Vagina (tissue), 2 donors: ENCODE measurements at places on chromosomes 12 and 14.

DNA sequence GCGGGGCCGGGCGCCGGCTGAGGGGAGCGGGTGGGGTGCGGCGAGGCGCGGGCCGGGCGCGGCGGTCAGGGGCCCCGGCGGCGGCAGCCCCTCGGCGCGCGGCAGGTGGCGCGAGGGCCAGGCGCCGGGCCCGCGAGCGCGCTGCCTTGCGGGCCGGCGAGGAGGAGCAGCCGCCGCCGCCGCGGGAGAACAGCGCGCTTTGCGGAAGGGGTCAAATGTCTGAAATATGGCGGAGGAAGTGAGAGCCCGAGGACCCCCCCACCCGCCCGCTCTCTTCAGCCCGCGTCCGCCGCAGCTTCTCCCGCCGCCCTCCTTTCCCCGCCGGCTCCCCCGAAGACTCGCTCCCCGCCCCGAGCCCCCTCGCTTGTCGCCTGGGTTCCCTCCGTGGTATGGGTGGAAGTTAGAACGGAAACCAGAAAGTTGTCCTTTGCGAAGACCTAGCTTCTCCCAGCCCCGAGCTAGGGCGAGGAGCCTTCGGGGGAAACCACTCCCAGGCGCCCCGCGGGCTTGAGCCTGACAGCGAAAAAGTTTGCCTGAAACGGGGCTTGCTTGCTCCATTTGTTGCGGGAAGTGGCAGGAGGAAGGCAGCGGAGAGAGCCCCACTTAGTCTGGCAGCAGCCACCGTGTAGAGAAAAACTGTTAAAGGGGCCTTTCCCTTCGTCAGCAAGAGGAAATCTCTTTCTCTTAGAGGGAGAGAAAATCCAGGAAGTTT lies 551 bp downstream of the RAP1B start:
- H3K27ac ChIP-seq: peak overlapping the region; percentile 99
- peak overlapping the region; percentile 86 for H3K4me3 ChIP-seq
- no peaks in the 10 kb centered on the region for H3K36me3 ChIP-seq
- DNase-seq: no peak
- H3K27me3 ChIP-seq: no peaks in the 10 kb centered on the region

DNA sequence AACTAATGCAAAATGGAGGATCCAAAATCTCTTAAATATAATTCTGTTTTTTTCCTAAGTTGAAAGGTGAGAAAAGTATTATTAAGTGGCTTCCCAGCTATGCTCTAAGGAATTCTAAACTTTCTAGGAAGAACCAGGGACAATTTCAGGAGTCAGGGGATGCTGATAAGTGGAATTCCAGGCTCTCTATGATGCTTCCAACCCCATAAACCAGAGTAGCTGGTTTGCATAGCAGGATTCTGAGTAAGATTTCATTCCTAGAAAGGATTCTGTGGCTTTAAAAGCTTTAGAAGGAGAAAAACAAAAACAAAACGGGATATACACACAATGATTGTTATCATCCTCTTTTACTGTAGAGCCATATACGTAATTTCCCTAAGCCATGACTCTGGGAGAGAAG lies 93.9 kb downstream of the SLC16A7 start:
- no peaks in the 10 kb centered on the region for H3K4me1 ChIP-seq
- DNase-seq: no peak
- H3K27me3 ChIP-seq: no peaks in the 10 kb centered on the region
- H3K4me3 ChIP-seq: no peak overlapping the region

- H3K4me1 ChIP-seq: no peaks in the 10 kb centered on the region
- no peaks in the 10 kb centered on the region for H3K27me3 ChIP-seq
- H3K36me3 ChIP-seq: peaks cover 76% of the 10 kb centered on the region
- DNase-seq: no peak
Observed at GRCh38 chr12:132067182-132067581, 76.9 kb downstream of the DDX51 start.

DNA sequence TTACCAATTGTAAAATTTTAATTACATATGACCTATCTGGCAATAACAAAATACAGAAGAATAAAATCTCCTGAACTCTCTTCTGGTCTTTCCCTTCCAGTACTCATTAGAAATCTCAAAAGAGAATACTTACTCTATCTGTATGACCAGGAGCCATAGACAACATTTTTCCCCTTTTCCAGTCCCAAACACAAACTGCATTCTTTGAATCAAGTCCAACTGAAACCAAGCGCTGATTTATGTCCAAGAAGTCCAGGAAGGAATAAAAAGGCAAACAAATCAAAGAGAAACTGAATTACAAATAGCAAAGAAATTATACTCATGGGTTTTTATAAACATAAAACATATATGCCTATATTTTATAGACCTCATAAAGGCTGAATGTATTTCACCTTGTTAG lies 46.7 kb downstream of the EML5 start:
- H3K27me3 ChIP-seq: no peaks in the 10 kb centered on the region

- H3K4me3 ChIP-seq: no peak overlapping the region
- H3K27me3 ChIP-seq: no peaks in the 10 kb centered on the region
- H3K4me1 ChIP-seq: no peaks in the 10 kb centered on the region
- DNase-seq: no peak
Observed at GRCh38 chr12:87995581-87996178, 33.5 kb downstream of the C12orf50 start.

DNA sequence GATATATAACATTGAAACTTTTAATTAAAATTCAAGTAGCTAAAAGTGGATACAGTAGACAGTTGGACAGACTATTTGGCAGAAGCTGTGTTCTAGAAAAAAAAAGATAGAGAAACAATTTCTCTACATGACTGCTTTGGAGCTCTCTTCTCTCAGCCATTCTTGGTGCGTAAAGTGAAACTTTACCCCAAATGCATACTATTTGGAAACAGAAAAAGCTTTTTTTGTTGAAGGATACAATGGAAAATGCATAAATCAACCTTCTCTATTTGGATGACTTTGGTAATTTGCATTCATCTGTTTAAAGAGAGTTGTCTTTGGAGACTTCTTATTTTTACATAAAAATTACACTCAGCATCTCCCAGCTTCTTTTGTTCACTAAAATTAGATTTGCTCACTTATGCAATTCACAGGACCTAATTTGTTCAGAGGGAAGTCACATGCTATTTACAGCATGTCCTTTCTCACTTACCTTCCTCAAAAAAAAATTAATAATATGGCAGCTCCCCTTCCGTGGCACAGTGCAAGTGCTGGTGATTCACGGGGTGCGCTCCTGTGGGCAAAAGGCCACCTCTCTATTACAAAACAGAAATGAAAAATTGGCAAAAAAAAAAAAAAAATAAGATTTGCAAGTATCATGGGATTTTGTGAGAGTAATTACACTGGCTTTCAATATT lies 498.9 kb downstream of the RERGL start:
- no peak for DNase-seq
- no peaks in the 10 kb centered on the region for H3K27me3 ChIP-seq
- no peaks in the 10 kb centered on the region for H3K36me3 ChIP-seq

GRCh38 chr12:82765971-82766705 lies 79.4 kb downstream of the TMTC2 start:
- no peaks in the 10 kb centered on the region for H3K27me3 ChIP-seq
- no peak overlapping the region for H3K4me3 ChIP-seq
- H3K4me1 ChIP-seq: no peaks in the 10 kb centered on the region
- DNase-seq: no peak

DNA sequence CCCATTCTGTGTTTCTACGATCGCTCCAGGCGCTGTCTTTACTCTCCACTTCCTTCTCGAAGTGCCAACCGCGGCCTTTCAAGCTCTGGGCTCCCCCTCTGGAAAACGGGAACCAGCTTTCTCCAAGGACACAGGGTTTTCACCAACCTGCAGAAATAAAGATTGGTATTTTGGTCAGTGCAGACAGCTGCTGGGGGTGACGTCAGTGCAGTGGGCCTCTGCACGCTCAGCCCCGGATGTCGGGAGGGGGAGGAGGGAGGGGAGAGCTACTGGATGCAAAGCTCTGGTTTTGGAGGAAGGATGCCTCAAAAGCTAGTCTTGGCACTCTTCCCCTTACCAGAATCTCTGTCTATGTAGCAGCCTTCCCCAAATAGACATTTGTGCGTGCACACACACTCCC lies 19.9 kb downstream of the HRK start:
- no peak overlapping the region for H3K4me3 ChIP-seq
- H3K36me3 ChIP-seq: no peaks in the 10 kb centered on the region
- peaks cover 4% of the 10 kb centered on the region for H3K4me1 ChIP-seq
- no peaks in the 10 kb centered on the region for H3K27me3 ChIP-seq
- DNase-seq: no peak
- no peak overlapping the region for H3K27ac ChIP-seq

GRCh38 chr12:20000229-20000849 lies 368.0 kb upstream of the PDE3A start:
- H3K27me3 ChIP-seq: no peaks in the 10 kb centered on the region
- no peak overlapping the region for H3K4me3 ChIP-seq
- DNase-seq: no peak
- H3K4me1 ChIP-seq: no peaks in the 10 kb centered on the region
- no peaks in the 10 kb centered on the region for H3K36me3 ChIP-seq
- H3K27ac ChIP-seq: no peak overlapping the region

GRCh38 chr12:4169959-4170358 lies 103.6 kb upstream of the CCND2 start:
- no peak for DNase-seq
- H3K4me3 ChIP-seq: no peak overlapping the region
- no peaks in the 10 kb centered on the region for H3K27me3 ChIP-seq
- peaks cover 5% of the 10 kb centered on the region for H3K4me1 ChIP-seq
- no peak overlapping the region for H3K27ac ChIP-seq
- H3K36me3 ChIP-seq: no peaks in the 10 kb centered on the region

GRCh38 chr12:72207486-72208409 lies 64.4 kb upstream of the TRHDE start:
- H3K27ac ChIP-seq: peak overlapping the region; percentile 13
- H3K4me3 ChIP-seq: no peak overlapping the region
- no peaks in the 10 kb centered on the region for H3K36me3 ChIP-seq
- H3K4me1 ChIP-seq: no peaks in the 10 kb centered on the region

- no peaks in the 10 kb centered on the region for H3K4me1 ChIP-seq
- no peaks in the 10 kb centered on the region for H3K27me3 ChIP-seq
- DNase-seq: no peak
- H3K36me3 ChIP-seq: no peaks in the 10 kb centered on the region
- no peak overlapping the region for H3K27ac ChIP-seq
Observed at GRCh38 chr12:42463671-42464070, 125.9 kb downstream of the PRICKLE1 start.

GRCh38 chr14:44300916-44301315 lies 206.2 kb downstream of the FSCB start:
- no peaks in the 10 kb centered on the region for H3K4me1 ChIP-seq
- no peak overlapping the region for H3K4me3 ChIP-seq
- no peaks in the 10 kb centered on the region for H3K27me3 ChIP-seq
- H3K27ac ChIP-seq: no peak overlapping the region
- no peak for DNase-seq
- H3K36me3 ChIP-seq: no peaks in the 10 kb centered on the region

DNA sequence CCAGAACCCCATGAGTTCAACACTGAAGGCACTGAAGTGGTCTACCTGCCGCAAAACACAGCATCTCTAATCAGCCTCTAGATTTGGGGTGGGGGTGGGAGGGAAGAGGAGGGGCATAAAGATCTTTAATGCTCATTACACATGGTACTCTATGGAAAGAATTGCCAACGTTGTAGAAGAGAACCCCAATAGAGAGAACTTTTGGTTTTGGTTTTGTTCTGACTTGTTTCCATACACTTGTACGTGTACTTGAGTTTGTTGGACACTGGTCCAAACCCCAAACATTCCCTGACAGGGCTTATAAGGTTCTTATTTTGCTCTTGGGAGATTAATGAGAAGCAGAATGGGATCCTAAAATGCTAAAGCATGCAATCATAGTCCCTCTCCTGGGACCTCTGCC lies 31.0 kb downstream of the GNPTAB start:
- H3K4me3 ChIP-seq: no peak overlapping the region
- no peaks in the 10 kb centered on the region for H3K4me1 ChIP-seq
- no peak for DNase-seq
- no peak overlapping the region for H3K27ac ChIP-seq
- H3K27me3 ChIP-seq: no peaks in the 10 kb centered on the region
